ENCODE measurements at places on chromosomes 1 and 21.

DNA sequence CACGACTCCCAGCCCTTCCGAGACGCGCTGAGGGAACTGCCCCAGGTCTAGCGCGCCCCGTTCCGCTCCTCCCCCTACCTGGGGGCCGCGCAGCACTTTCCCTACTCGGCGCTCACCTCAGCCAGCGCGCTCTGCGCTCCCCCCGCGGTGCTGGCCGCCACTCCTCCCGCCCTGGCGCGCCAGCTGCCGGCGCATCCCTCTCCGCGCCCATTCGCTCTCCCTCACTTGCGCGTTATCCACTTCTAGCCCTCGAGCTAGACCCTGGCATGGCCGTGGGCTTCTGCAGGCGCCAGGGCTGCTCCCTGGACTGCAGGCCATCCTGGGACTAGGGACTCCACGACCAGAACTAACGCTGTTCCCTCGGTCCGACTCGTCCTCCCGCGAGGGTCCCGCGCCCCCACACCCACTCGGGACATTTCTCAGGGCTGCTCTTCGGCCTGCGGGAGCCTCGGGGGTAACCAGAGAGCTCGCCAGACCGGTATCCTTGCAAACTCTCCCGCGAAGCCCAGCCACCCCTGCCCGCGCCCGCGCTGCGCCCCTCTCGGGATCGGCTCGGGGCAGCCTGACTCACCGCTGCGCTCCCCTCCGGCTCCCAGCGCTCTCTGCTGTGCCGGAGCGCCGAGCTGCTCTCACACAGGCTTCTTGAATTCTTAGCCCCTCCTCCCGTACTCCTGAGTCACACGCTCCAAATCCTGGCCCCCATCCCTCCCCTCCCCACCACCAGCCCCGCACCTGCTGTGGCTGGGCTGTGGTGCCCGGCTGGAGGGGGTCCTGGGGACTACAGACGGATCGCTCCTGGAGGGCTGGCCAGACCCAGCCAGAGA is at the start of gene NGF:
TSS of gene NGF (minus strand) at position 617 of the 824 bp plus-strand sequence. CDS start 51,454 bp downstream, outside the sequence.
- no peak for DNase-seq

- DNase-seq = peak; percentile 25
These were observed 13.2 kb downstream of the RC3H1 start for GRCh38 chr1:174008979-174009378.

DNA sequence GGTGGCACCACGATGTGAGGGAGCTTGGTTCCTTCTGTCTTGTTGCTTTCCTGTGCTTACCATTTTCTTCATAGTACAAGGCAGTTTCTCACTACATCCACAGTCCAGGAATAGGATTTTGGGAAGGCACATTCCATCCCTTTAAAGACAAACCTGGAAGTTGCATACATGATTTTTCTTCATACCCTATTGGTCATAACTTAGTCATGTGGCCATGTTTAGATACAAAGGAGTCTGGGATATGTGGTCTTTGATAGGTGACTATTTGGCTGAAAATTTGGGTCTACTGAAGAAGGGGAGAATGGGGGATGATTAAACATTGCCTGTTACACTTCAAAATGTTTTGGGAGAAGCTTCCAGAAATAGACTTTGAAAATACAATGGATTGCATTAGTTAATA is 7.0 kb downstream of the DYRK1A start:
- DNase-seq = no peak

- DNase-seq = no peak
These were observed 286.0 kb downstream of the NPHP4 start for GRCh38 chr1:5706239-5706638.

All from inflammatory macrophage treated with lipopolysaccharide for 1 hour (primary cell).